ENCODE measurements at places on chromosomes 1 and 21.

DNA sequence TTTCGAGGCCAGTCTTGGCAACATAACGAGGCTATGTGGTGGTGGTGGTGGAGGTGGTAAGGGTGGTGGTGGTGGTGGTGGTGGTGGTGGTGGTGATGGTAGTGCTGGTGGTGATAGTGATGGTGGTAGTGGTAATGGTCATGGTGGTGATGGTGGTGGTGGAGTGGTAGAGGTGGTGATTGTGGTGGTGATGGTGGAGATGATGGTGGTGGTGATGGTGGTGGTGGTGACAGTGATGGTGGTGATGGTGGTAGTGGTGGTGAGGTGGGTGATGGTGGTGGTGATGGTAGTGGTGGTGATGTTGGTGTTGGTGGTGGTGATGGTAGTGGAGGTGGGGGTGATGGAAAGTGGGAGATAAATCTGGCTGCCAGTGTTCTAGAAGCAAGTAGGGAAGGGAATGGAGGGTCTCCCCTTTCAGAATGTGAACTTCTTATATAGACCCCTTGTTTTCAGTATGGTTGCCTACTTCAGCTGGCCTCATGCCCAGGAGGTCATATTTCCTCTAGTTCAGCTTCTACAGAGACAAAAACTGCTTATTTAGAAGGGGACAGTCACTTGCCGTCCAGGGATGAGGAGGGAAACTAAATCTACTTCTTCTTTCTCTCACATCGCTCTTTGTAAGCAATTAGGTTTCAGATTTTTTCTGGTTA, 27.5 kb downstream of the SH3BGR start:
- DNase-seq, result no peak

DNA sequence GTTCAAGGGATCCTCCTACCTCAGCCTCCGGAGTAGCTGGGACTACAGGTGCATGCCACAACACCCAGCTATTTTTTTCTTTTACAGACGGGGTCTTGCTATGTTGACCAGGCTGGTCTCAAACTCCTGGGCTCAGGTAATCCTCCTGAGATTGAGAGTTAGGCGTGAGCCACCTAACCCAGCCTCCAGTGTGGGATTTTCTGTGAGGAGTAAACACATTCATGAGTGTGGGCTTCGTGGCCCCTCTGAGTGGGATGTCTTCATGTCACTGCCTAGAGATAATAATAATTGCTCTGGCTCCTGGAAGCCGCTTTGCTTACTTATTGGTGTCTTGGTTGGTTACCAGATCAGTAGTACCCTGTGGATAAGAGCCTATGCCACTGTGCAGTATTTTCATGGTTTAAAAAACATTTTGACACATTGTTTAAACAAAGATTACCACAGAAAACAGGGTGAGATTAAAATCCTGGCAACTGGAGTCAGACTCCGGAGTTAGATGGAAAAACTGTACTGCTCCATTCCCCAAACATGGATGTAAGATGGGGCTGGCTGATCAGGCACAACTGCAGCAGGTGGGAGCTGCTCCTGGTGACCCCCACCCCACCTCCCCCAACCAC, 159.1 kb upstream of the RAB4A start:
- no peak for DNase-seq

DNA sequence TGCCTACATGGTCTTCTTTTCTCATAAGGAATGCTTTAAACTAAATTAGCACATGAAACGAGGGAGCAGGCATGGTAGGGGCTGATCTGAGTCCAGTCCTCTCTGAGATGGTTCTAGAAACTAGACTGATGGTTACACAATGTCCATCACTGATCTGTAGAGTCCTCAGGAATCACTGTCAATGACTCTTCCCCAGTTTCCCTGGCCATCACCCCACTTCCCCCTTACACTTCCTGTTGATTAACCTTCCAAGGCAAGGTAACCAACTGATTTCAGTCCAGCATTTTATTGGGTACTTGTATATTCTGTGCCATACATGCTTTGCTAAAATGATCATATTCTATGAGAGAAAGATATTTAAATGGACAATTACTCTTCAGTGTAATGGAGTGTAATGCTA, 100.6 kb upstream of the ARTN start:
- DNase-seq, result no peak

DNA sequence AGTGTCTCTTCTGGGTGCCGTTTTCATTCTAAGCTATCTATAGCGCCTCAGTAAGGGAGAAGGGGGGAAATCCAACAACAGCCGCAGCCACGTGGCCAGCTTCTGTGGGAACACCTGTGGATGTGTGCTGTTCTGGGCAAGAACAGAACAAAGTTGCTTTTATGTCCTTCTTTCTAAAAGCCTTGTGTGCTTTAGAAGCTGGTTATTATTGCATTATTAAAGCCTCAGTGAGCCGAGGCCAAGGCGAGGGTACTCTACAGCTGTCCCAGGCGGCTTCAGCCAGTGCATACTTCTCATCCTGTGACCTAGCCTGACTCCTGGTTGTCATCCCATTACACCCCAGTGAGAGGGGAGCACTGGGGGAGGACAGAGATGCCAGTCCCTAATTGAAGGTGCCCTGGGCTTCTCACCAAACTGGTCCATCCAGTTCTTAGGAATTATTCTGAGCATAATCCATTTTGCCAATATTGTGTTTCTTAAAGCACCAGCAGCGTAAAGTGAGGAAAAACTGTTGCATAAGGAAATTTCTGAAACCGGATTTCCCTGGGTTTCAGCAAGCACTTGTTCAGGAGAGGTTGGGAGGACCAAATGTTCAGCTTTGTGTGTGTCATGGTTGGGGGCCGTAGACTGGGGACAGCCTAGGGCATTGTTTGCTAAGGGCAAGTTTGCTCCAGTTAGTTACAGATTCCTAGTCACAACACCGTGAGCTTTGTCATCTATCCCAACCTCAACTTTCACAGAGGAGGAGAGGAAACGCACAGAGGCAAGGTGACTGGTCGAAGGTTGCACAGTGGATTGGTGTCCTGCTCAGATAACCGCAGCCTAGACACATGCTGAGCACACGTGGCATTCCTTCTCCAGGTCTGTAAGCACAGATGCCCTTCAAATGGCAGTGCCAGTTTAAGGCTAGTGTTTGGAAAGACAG, 61.0 kb upstream of the ATP1A1 start:
- DNase-seq, result no peak

- DNase-seq, result no peak
Observed at GRCh38 chr1:240747907-240748306, 136.0 kb upstream of the GREM2 start.

DNA sequence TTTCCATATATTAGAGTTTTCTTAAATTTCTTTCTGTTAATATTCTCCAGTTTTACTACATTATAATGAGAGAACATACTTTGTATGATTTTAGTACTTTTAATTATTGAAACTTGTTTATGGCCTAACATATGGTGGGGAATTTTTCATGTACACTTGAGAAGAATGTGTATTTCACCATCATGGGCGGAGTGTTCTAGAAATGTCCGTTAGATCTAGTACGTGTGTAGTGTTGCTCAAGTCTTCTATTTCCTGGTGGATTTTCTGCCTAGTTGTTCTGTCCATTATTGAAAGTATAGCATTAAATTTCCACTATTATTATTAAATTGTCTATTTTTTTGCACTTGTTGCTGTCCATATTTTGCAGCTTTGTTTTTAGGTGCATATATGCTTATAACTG, 64.0 kb upstream of the RGS21 start:
- DNase-seq, result no peak

DNA sequence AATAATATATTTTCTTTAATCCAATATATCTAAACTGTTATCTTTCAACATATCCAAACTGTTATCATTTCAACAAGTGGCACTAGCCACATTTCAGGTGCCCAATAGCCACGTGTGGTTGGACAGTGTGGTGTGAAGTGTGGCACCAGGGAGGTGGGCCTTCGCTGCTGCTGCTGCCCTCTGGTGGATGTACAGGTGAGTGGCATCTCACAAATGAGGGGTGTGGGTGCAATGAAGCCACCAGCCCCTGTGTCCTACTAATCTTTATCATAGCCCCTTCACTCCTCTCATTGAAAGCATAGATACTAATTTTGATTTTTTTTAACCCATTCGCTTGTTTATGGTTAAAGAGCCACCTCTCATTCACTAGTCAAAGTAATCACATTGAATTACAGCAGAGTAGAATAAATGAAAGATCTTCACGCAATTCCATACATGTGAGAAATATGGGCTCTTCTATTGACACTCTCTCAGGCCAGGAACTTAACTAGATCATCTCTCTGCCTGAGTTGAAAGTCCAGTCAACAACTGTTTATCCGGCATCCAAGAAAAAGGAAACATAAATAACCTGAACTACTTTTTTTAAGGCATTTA, 499.2 kb downstream of the OMA1 start:
- no peak for DNase-seq

GRCh38 chr1:84510668-84511067, 4.3 kb upstream of the GNG5 start:
- DNase-seq, result no peak

- DNase-seq, result no peak
Observed at GRCh38 chr21:40845441-40845995, 1.4 kb downstream of the DSCAM start.

GRCh38 chr1:156813750-156814570, 2.7 kb downstream of the SH2D2A start:
- no peak for DNase-seq

DNA sequence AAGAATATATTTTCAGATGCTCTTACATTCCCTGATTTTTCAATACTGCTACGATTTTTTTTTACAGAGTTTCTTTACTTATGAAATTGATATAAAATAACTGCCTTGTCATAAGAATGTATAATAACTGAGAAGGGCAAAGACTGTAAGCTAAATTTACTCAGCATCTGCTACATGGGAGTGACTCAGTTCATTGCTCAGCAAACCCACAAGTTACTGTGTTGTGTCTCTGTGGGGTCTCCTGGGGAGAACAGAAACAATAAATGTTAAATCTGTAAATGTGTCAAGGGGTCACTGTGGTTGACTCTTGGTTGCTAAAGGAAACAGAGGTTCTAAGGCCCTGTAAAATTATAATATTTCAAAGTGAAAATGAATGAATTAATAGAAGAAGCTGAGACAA, 210.3 kb upstream of the CACYBP start:
- DNase-seq, result no peak

DNA sequence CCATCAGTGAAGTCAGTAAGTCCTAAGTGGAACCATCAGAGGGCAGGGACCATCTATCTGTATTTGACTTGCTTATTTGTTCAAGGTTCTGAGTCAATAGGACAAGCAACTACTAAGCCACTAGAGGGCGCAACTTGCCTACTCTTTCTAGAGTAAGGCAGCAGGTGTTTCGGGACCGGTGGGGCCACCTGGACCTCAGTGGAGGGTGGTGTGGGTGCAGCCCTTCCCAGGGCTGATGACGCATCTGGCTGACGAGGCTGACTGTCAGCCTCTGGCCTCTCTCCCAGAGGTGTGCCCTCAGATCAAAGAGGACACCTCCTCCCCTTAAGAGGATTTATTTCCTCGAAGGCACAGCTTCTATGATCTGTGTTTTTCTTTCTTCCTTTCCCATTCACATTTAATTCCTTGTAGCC, 6.6 kb downstream of the CBR3 start:
- DNase-seq, result peak; percentile 30

GRCh38 chr1:9657521-9658032, 6.0 kb downstream of the PIK3CD start:
- DNase-seq, result no peak

GRCh38 chr1:17690906-17691634, 64.1 kb upstream of the ACTL8 start:
- DNase-seq, result no peak

DNA sequence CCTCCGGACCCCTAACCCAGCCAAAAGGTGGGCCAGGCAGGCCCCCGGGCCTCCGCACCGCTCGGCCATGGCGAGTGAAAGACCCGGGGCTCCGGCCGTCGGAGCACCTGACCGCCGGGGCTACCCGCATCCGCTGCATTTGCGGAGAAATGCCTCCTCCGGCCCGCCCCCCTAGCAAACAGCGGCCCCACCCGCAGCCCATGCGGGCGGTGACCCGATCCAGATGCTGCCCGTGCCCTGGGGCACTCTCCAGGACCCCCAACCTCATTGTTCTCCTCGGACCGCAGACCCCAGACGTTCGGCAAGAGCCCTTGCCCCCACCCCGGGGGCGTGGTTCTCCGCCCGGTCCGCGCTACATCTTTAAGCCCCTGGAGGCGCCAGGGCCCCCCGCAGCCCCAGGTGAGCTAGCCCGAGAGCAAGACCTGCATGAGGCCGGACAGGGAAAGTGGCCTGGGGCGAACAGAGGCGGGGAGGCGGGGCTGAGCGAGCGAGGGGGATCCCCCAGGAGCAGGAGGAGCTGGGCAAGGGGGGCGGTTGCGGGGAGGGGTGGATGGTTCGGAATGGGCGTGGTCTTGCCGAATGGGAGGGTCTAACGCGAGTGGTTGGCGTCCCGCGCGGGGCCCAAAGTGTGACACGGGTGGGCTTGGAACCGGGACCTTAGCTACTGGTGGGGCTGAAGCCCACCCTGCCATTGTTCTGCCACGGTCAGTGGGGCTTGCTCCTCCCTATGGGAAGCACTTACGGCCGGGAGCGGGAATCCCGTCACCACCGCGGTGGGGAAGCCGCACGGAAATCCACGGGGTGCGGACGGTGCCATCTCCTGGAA, 6.3 kb upstream of the CRYBG2 start:
- DNase-seq, result no peak

- no peak for DNase-seq
Observed at GRCh38 chr1:47713975-47714767, 276.3 kb downstream of the FOXD2 start.

DNA sequence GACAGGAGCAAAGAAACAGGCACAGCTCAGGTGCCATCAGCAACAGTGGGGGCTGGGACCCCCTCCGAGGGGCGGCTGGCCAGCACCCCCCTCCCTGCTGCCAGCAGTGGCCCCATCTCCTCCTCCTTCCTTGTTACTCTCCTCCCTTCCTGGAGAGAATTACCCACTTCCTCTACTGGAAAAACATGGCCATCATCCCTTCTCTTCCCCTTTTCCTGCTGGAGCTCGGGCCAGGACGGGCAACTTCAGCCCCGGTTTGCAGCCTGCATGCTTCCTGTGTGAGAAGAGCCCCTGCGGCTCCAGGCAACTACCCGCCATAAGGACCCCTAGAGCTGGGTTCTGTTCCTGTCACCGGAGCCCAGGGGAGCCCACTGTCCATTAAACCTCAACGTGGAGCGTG, 17.6 kb downstream of the MEGF6 start:
- no peak for DNase-seq

DNA sequence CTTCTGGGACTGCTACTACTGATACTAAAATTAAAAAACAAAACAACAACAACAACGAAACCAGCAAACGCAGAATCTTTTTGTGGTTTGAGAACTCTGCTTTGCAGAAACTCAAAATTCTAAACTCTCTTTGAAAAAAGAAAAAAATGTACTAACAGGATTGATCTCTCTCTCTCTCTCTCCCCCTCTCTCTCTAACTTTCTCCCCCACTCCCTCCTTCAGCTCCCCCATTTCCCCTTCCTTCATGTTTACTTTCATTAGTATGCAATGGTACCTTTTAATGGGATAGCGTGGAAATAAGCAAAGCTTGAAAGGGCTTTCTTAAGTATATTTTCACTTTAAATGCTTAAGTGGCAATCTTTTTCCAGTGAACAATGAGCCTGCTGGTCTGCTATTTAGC, 562.6 kb upstream of the ADGRL2 start:
- DNase-seq, result no peak
